MCF 10A (cell line): ENCODE measurements at places on chromosomes 4 and X. TPM values are rescaled to one million over a fixed set of nuclear protein-coding genes. Genes with fewer than 3 reads are reported as not detected.
A peak's percentile ranks its signal among the peaks of the same experiment; 100 is the strongest.

The TMEM35A gene
- not detected in 2 replicates for total RNA-seq

GRCh38 chr4:165851256-165851655, 21.8 kb upstream of the TLL1 start:
- no peaks in the 10 kb centered on the region for H3K4me1 ChIP-seq
- H3K27me3 ChIP-seq = no peaks in the 10 kb centered on the region
- DNase-seq = no peak
- no peaks in the 10 kb centered on the region for H3K36me3 ChIP-seq
- H3K27ac ChIP-seq = no peak overlapping the region

DNA sequence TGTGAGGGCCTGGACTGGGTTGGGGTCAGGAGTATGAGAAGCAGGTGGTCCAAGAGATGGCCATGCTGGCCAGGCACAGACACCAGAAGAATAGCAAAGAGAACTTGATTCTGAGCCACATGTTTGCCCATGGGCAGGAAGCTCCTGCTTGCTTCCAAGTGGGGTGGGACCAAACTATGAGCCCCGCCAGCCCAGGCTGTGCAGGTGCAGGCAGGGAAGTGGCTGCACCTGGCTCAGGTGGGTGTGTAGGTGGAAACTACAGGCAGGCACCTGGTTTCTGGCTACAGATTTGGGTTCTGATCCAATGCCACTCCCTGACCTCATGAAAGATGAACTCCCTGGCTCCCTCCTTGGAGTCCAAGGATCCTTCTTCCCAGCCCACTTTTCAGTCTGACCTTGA, 207.9 kb upstream of the KLF3 start:
- H3K4me3 ChIP-seq = no peak overlapping the region
- no peaks in the 10 kb centered on the region for H3K4me1 ChIP-seq
- H3K36me3 ChIP-seq = no peaks in the 10 kb centered on the region
- no peak for DNase-seq
- H3K27me3 ChIP-seq = no peaks in the 10 kb centered on the region

DNA sequence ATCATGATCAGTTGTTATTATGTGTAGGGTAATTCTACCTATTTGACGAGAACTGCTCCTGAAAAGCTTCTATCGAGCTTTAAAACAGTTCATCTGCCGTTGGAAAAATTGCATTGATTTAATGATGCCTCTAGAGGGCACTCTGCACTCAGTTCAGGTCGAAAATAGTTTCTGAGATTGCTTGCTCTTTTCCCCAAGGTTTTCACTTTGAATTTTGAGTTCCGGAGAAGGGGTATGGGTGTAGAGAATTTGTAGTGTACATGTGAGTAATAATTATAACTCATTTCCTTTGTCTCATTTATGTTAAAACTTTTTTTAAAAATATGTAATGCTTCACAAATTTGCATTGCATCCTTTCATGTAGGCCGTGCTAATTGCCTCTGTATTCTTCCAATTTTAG, 28.4 kb upstream of the TNIP3 start:
- no peak overlapping the region for H3K27ac ChIP-seq
- peak; percentile 68 for DNase-seq
- H3K36me3 ChIP-seq = no peaks in the 10 kb centered on the region
